SK-MEL-5 (cell line): ENCODE measurements at places on chromosomes 1 and 21.

DNA sequence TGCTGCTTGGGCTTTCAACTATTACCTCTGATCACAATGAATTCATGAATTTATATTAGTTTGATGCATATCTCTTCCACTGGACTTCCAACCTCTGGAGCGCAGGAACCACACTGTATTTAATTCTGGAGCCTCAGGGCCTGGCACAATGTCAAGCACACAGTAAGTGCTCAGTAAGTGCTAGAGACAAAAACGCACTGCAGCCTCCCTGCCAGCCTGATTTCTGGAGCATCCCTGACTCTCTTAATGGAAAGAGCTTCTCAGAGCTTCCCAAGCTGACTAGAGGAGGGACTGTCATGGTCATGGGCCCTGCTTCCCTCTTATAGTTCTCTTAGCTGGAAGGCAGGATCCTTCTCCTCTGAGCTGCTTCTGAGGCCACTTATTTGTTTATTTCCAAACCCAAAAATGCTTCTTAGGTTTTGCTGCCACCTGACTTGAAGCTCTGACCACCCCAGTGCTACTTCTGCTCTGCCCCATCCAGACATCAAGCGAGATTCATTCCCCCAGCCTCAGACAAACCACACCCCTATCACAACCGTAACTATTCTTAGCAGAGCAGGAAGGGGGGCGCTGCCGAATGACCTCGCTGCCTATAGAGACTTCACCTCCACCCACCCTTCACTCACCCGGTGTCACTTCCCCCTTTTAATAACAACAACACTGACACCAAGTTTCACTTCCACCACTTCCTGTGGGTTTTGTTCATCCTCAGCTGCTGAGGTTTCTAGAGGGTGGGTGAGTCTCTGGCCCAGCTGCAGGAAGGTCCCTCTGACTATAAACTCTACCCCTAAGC, 33.6 kb downstream of the NUAK2 start:
- peak; percentile 27 for DNase-seq

DNA sequence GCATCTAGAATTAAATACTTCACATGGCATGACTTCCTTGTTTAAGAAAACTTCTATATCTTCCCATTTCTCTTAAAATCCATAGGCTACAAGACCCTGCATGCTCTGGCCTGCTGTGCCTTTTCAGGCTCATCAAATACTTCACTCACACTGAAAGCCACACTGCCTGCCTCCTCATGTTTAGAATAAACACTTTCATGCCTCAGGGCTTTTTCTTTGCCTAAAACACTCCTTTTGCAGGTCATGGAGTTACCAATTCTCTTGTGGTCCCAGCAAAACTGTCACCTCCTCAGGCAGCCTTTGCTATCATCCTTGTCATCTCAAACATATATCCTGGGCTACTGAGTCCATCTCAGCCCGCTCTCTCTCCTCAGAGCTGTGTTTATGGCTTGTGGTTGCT, 5.5 kb downstream of the SGIP1 start:
- DNase-seq, result no peak

- no peak for DNase-seq
These were observed 494.5 kb upstream of the LRRC7 start for GRCh38 chr1:69073176-69073575.

DNA sequence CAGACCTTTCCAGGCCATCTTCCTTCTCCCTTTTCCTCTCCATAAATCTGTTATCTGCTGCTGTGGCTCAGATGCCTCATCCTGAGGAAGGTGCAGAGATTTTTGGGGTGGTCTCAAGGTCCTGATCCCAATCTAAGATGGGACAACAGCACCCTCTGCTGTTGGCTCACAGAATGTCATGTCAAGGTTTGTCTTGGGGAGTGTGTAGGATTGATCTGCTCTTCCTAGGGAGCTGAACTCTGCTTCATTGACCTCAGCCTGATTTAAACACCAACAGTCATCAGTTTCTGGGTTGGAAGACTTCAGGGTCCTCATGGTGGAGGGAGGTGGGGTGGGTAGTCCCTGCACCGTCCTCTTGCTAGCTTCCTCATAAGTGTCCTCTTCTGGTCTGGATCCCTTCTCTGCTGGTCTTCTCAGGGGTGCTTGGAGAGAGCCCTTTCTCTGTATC, 62.8 kb upstream of the LAX1 start:
- DNase-seq, result peak; percentile 69

- no peak for DNase-seq
These were observed 270.2 kb downstream of the DISC1 start for GRCh38 chr1:231896806-231897205.

GRCh38 chr1:234996245-234996757, 132.3 kb downstream of the TOMM20 start:
- DNase-seq, result no peak

DNA sequence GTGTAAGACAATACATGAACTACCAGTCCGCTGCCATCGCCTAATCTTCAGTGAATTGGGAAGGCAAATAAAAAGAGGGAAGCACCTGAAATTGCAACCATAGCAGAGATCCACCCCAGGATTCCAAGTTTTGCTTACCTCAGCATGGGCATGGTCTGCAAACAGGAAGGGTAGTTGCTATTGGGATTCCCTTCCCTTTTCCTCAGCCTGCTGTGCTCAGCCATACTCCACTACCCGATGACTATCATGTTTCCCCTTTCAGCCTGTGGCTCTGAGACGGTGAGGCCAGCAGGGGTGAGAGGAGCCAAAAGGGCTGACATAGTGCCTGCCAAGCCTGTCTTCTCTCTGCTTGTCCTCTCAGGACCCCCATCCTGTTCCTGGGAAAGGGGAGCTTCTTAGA, 64.2 kb downstream of the GPR137B start:
- DNase-seq, result no peak

DNA sequence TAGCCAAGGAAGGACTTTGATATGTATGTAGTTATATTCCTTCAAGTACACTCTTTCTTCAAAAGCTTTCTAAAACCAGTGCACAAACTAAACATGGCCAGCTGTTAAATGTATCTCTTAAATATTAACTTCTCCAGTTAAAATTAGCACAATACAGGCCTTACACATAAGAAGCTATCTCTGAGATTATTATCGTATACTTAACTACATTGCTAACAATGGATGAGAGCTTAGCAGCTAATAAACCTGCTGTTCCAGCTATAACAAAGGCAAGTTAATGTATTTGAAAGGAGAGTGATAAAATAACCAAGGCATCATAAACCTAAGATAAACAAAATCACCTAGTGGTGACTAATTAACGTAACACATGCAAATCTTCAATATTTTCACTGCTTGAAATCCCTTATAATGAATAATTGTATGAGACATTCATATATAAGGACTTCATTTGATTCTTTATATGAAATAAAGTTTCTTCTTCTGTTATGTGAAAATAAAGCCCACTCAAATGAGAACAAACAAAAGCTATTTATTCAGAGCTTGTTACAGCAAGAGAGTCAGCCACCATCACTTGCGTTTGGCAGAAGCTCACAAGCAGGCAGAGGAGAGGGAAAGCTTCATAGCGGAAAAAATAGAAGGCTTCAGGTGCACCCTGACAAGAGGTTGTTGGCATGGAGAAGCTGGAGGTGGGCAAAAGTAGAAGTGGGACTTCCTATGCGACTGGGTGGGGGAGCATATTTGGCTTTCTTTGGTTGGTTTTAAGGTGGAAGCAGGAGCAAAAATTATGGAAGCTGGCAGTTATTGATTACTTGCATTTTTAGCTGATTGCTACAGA, 274.1 kb upstream of the CHRM3 start:
- no peak for DNase-seq

GRCh38 chr21:38809198-38809878, 3.6 kb downstream of the ETS2 start:
- no peak for DNase-seq

- no peak for DNase-seq
These were observed 51.1 kb upstream of the LRRC8C start for GRCh38 chr1:89581859-89582258.

- DNase-seq, result no peak
These were observed 20.4 kb downstream of the PBX1 start for GRCh38 chr1:164579381-164579780.

- peak; percentile 17 for DNase-seq
These were observed 29.6 kb downstream of the KCNN3 start for GRCh38 chr1:154840269-154841176.

DNA sequence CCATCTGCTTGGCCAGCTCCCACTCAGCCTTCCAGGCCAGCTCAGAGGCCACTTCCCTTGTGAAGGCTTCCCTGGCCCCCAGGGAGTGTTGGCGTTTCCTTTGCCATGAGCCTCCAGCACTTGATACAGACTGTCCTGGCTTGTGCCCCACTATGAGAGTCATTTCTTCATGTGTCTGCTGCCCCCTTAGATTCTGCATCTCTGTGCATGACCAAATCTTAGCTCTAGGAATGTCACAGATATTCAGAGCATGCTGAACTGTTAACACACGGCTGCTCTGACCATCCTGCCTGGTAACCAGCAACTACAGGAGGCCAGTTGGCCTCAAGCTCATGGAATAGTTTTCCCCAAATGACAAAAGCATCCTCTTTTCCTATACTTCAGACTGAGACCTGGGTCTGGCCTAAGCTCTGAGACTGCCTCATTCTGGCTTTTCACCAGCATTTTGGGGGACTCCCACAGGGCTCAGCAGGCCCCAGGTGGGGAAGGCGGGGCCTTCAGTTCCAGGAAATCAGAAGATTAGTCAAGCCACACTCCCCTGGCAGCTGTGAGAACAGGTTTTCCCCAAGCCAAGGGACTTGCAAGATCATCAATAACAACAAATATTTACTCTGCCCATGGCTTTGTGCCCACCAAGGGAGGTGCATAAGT, 182.6 kb upstream of the EDN2 start:
- no peak for DNase-seq

GRCh38 chr21:25708467-25709065, 26.1 kb downstream of the ATP5PF start:
- peak; percentile 66 for DNase-seq

DNA sequence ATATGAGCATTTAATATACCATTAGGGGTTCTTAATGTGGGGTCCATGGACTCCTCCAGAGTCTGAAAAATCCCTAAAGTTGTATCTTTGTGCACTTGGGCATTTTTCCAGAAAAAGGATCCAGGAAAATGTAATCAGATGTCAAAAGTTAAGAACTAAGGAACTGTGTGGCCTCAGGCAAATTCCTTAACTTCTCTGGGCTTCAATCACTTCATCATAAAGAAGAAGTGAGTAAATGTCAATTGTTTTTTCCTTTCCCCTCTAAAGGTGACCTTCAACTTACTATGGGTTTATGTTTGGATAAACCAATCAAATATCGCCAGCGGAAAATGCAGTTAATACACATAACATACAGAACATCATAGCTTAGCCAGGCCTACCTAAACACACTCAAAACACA, 2.5 kb downstream of the MAD2L2 start:
- no peak for DNase-seq

GRCh38 chr21:26013970-26014369, 156.6 kb downstream of the APP start:
- DNase-seq, result no peak

GRCh38 chr1:42359466-42359865, 21.1 kb upstream of the RIMKLA start:
- DNase-seq, result no peak

DNA sequence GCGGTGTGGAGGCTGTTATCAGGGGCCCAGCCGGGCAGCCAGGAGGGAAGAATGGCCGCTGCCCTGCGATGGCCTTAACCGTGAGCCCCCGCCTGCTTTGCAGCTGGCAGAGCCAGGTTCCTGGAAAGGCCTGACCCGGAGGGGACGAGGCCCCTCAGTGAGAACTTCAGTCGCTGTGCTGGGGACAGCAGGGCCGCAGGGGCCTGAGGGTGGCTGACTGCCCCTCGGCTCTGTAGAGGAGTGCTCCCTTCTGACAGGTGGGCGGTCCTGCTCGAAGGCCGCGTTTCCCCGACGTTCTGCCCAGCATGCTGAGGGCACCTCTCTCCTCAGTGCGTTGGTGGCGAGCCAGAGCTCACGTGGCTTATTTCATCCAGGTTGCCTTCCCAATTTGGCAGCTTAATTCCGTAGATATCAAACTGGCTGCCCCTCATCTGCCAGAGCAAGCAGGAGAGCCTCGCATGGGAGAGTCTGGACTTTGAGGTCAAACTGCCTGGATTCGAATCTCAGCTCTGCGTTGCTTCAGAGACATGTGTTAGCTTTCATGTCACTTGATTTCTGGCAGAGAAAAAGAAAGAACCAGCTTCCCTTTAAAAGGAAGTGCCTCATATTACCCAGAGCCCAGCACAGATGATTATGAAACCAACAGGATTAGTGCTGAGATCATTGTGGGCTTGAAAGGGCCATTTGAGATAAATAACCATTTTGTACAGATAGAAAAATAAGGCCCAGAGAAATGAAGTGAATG, 239.8 kb downstream of the SDCCAG8 start:
- DNase-seq, result no peak

- DNase-seq, result no peak
These were observed 421.7 kb upstream of the CHRM3 start for GRCh38 chr1:238964631-238965030.

- no peak for DNase-seq
These were observed 121.7 kb upstream of the PRDX6 start for GRCh38 chr1:173355281-173356031.

DNA sequence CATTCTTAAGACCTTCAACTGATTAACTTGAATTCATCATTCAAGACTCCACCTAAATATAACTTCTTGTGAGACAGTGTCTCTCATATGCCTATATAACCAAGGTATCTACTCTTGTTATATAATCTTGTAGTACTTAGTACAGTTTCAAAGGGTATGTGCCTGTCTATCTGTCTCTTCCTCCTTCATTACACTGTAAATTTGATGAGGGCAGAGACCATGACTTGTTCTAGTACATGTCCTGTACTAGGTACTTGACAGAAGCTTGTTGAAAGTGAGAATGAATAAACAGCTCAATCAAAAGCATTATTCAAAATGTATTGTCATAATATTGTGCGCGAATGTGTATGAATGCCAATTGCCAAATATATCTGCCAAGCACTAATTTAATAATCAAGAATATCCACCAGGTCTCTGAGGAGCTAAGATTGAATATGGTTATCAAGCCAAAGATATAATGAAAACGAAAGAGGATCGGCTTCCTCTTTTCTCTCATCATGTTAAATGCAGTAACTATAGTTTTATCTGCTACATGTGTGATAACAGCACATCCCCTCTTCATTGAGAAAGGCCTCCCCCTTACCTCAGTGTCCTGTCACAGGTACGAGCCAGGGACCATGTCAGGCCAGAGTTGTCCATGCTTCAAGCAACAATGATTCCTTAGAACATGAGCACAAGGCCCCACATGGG, 117.3 kb downstream of the UCHL5 start:
- no peak for DNase-seq

DNA sequence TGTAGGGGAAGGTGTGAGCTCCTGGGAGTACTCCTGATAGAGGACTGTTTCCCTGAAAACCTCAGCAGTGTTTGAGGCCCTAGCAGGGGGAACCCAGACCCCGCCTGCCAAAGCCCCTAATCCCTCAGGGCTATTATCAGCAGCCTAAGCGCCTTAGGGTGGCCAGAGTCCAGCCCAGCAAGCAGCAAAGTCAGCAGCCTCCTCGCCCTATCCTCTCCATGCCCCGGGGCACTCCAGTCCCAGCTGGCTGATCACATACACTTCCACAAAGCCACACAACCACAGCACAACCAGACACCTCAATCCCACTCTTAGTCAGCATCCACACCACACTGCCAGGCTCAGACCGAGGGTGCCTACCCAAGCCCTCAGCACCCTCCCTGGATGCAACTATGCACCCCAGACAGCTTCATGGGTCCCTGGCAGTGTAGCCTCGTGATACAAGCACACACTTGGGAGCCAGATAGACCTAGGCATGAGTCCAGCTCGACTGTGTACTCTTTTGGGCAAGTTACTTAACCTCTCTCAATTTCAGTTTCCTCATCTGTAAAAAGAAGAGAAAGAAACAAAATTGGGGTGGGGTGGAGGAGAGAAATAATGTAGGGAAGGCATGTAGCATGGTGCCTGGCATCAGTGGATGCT, 7.1 kb downstream of the IGSF9 start:
- DNase-seq, result no peak

- DNase-seq, result peak; percentile 3
These were observed 65.6 kb upstream of the ETS2 start for GRCh38 chr21:38740090-38740489.

- no peak for DNase-seq
These were observed 444.1 kb downstream of the PLPP3 start for GRCh38 chr1:56135069-56135863.
